ENCODE measurements at places on chromosomes 5 and 9.

DNA sequence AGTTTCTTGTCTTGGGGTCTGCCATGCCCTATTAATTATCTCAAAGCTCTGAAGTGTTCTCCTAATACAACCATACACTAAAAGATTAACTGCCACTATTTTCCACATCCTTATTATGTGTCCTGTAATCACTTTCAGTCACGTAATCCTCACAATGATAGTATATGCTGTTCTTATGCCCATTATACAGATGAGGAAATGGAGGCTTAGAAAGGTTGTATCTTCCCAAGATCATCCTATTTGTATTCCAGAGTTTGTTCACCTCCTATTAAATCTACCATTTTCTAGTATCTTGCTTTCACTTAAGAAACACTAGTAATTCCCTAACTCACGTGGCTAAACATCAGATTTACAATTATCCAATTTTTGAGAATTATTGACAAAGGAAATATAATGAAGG, 2.9 kb upstream of the ARHGEF28 start:
- no peak for DNase-seq

- DNase-seq: no peak
Observed at GRCh38 chr5:108858959-108859358, 111.3 kb downstream of the FER start.

GRCh38 chr5:15695215-15695731, 195.3 kb downstream of the FBXL7 start:
- DNase-seq: no peak

- DNase-seq: no peak
Observed at GRCh38 chr5:174571662-174572397, 152.6 kb upstream of the MSX2 start.

DNA sequence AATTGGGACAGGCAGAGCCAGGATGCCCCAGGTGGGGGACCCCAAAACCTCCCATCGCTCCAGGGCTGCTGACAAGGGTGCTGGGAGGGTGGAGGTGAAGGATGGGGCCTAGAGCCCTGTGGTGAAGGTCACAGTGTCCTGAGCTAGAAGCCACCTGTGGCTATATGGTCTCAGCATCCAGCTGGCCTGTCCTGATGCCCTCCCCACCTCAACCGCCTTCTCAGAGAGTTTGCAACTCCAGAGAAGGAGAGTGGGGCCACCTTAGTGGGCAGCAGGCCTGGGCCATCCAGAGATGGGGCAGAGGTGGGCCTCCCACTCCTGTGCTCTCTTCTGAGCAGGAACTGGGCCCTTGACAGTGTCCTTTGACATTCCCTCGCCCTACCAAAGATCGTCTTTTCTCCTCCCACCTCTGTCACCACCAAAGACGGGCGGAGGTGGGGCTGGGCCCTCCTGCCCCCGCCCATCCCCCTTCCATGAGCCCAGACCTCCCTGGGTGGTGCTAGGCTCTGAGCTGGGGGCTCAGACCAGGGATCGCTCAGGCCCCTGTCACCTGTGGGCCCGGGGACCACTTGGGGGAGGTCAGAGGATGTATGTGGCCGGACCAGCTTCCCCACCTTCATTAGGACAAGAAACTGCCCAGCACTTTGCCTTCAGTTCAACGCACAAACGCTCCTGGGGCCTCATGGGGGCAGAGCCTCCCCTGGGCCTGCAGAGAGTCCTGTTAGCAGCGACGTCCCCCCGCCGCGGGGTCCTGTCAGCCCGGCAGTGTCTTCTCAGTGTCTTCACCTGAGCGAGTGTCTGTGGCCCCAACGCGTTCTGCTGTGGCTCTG, 10.0 kb upstream of the DOLPP1 start:
- no peak for DNase-seq

Data from activated T-cell treated with anti-CD3 and anti-CD28 coated beads, Interleukin-2, amount 50 U/mL, for 24 hours (primary cell).